ENCODE measurements at places on chromosomes 7 and 10.

DNA sequence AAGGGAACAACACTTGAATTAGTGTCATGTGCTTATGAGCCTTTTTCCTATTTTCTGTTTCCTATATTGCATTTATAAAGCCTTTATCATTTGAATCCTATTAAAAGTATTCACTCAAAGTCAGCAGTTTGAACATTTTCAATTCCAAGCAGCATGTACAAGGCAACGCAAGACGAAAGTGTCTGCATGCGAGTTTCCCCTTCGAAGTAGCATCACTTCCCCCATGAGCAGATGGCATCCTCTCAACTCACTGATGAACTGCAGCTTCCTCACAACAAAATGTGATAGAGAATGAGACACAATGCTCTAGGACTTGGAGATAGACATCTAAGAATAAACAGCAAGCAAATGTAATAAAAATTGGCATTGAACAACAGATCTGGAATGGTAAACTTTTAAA, 270.7 kb downstream of the PRPF18 start:
- no peak for DNase-seq

- DNase-seq, result no peak
Observed at GRCh38 chr10:26048756-26049155, 114.7 kb downstream of the MYO3A start.

- DNase-seq, result no peak
Observed at GRCh38 chr7:40192036-40192435, 57.2 kb downstream of the SUGCT start.

DNA sequence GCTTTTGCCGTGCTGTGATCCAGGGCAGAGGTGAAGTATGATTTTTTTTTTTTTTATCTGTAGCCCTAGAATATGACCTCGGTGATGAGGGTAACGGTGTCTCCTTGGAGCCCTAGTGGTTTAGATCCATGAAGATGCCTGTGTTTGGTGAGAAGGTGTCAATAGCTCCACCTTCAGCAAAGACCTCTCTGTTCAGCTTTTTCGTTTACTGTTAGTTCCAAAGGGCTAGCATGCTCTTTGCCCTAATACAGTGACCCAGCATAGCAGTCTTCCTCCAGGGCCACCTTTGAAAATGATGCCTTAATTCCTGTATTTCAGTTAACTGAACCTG, 746 bp upstream of the MRPS16 start:
- no peak for DNase-seq

DNA sequence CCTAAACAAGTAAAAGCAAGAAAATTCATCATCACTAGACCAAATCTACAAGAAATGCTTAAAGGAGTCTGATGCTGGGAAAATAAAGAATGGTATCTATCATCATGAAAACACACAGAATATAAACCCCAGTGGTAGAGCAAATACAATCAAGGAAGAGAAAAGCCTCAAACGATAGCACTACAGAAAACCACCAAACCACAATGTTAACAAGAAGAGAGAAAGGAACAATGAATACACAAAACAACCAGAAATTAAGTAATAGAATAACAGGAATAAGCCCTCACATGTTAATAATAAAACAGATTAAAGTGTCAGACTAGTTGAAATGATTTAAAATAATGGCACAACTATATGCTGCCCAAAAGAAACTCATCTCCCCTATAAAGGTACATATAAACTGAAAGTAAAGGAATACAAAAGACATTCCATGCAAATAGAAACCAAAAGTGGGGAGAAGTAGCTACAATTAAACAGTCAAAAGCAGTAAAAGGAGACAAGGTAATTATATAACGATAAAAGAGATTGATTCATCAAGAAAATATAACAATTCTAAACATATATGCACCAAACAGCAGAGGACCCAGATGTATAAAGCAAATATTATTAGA, 77.3 kb downstream of the JMJD1C start:
- peak; percentile 55 for DNase-seq

GRCh38 chr7:37920305-37920848, at the start of gene EPDR1:
Gene EPDR1 (plus strand): TSS chr7:37920640. CDS start chr7:37920940, 300 bp downstream.
- no peak for DNase-seq

- no peak for DNase-seq
Observed at GRCh38 chr7:34057956-34058355, 152.6 kb downstream of the BMPER start.

GRCh38 chr7:11786186-11786585, 45.8 kb downstream of the THSD7A start:
- peak; percentile 93 for DNase-seq

DNA sequence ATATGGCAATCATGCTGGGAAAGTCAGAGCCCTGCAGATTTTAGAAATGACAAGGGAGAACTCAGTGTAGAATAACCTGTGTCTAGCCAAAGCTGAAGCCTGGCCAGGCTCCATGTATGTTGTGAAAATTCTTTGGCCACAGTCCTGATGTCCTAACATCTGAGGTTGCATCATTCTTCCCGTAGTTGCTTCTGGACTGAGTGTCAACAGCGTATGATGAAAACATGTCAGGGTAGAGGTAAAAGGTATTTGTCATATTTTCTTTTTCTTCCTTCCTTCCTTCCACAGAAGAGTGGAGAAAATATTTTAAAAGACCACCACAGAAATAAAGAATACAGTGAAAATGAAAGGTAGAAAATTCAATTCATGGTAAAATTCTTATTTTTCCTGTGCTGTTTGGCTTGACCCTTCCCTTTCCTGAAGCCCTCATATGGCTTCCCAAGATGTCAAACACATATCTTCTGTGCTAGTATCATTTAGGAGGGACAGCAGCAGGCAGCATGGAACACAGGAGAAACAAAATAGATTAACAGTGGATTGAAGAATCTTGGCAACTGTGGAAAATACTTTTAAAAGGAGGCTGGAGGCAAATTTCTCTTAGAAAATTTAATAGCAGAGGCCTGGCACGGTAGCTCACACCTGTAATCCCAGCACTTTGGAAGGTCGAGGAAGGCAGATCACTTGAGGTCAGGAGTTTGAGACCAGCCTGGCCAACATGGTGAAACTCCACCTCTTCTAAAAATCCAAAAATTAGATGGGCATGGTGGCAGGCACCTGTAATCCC, 18.9 kb upstream of the NRBF2 start:
- peak; percentile 83 for DNase-seq

DNA sequence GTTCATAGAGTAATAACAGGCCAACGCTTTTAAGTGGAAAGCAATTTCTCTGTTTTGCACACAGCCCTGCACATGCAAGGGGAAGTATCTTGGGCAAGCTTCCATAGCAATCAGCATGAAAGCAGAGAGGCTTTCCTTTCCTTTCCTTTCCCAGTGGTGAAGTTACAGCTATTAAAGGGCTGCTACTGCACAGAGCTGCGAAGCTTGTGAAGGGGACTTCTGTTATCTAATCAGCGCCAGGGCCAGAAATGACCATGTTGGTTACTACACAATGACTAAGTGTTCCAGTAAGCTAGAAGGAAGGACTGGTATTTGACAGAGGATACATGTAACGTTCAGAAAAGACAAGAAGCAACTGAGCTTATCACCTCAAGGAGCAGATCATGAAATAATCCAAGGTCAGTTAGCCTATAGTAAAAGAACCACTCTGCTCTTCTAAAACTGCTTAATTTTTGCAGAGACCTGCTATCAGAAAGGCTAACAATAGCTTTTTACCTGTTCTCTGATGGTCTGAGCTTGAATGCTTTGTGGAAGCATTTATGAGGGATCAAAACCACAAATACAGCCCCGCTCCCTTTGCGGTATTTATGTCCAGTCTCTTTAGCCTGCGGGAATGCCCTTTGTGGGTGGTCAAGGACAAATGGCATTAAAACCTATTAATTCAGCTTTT, 45.9 kb downstream of the SGMS1 start:
- DNase-seq, result peak; percentile 65

DNA sequence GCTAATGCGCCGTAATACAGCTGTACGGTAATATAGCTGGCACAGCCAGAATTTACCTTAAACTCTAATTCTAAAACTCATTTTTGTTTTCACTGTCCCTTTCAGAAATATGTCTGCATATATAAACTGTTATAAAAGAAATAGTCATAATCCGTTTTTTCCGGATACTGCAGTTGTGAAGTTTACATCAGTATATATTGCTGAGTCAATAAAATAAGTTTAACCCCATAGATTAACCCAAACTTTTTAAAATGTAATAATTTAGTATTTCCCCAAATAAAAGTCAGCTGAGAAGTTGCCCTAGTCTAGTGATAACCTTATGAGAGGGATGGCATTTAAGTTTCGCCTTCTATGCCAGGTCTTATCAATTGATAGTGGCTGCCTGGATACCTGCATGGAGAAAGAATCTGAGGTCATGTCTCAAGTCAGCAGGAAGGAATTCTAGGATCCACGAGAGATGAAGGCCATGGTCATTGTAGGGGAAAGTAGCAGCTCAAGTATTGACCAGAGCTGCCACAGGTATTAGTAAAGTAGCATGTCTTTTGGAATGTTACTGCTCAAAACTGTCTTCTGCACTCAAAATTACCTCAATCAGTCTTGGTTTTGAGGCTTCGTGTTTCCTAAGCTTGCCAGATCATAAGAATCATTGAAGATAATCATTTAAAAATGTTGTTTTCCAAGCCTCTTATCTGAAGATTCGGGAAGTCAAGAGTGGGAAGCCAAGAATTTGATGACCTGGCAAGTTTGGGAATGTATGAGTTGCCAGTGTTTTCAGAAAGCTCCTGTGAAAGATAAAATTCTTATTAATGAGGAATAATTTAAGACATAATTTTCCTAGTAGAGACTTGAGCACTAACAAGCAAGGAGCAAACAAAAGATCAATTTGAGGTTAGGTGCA, 10.8 kb downstream of the PRPS1L1 start:
- no peak for DNase-seq

DNA sequence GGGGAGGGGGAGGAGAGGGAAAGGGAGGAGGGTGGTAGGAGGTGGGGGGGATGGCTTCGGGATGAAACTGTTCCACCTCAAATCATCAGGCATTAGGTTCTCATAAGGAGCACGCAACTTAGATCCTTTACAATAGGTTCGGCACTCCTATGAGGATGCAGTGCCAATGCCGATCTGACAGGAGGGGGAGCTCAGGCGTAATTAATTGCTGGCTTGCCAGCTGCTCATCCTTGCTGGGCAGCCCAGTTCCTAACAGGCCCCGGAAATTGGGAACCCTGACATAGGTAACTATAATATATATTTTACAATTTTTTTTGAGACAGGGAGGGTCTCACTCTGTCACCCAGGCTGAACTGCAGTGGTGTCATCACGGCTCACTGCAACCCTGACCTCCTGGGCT, 118.8 kb upstream of the SFMBT2 start:
- DNase-seq, result no peak

GRCh38 chr10:14826076-14826829, 11.6 kb downstream of the CDNF start:
- DNase-seq, result no peak
